Vagina (tissue), 2 donors: ENCODE measurements at places on chromosomes 13 and 19. TPM values are rescaled to one million over a fixed set of nuclear protein-coding genes. Genes with fewer than 3 reads are reported as not detected.

The ELANE gene
- not detected for total RNA-seq

DNA sequence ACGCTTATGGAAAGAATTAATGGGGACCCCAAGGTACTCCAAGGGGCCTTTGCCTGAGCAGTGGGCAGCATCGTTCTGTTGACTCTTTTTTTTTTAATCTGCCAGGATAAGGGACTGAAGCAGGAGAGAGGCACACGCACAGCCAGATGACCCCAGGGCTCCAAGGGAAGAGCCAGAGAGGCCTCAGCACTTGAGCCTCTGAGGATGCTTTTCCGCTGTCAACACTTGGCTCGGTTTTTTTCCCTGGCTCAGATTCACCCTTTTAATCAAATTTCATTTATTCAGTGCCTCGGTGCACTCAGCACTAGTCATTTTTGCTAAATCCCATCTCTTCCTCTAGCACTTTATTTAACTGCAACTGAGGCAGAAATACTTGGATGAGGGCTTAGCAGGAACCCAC is 226.3 kb downstream of the FGF9 start:
- no peak for DNase-seq

DNA sequence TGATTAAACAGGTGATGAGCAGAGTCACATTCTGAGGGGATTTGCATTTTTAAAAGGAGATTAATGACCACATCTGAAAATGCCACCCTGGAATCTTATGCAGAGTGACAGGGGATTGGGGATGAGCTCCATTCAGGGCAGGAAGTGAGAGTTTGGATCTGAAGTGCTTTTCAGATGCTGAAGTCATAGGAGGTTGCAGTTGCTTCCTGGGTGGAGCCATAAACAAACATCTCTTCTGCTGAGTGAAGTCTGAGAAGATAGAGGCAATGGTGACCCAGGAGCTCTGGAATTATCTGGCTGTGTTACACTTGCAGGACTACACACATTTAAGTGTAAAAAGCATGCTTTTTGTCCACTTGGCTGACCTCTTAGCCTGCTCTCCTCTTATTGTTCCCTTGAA is 51.4 kb upstream of the PSG8 start:
- no peak for DNase-seq

- DNase-seq, result no peak
Measured at GRCh38 chr13:52775511-52775910, 35.9 kb upstream of the CNMD start.

DNA sequence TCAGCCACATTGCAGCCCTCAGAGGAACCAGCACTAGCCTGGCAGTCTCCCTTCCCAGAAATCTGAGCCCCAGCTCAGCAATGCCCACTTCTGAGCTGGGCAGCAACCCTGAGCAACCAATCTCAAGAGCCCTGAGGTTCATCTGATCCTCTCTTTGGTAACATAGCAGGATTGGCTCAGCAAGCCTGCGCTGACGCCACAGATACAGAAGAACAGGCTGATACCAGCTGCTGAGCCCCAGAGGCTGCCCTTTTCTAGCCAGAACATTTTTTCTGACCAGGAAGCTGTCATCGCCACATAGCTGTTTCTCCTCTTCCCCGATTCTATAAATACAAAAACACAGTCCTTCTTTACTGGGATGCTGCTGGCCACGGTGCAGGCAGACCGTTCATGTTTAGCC is 59.8 kb downstream of the TRPM4 start:
- no peak for DNase-seq

DNA sequence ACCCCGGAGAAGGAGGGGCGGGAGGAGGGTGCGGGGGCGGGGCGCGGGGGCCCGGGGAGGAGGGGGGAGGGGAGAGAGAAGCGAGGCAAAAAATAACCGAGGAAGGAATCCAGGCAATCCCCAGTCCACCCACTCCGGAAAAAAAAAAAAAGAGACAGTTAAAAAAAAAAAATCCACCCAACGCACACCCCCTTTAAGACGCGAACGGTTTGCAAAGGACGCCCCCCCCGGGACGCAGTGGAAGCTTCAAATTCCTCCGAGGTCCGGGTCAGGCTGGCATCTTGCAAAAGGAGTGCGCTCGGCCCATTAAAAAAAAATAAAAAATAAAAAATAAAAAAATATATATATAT is at the start of gene CACNA1A:
Gene CACNA1A, minus strand, starts transcription at position 9 of the 350 bp plus-strand sequence. CDS start 255 bp downstream, outside the sequence.
- DNase-seq, result no peak

GRCh38 chr13:79490326-79490725 is 9.4 kb downstream of the NDFIP2 start:
- DNase-seq, result no peak

The MYO1F gene
- 20.4 TPM for total RNA-seq

- no peak for DNase-seq
Measured at GRCh38 chr13:49343255-49343654, 95.5 kb downstream of the CDADC1 start.

DNA sequence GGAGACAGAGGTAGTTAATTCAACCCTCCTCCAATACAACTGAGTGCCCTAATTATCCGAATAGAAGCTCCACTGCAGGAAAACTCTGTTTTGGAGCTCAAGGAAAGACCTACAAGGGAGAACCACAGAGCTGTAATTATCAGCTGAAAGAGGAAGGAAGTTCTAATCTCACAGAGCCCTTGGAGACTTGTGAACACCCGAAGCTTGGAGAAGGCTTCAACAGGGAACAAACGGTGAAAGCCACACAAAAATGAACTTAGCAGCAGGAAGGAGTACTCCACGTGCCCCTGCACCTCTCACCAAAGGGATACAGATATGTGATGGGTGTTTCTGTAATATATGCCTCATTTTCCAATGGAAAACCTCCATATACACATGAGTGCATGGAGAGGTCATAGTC is 61.1 kb downstream of the IRS2 start:
- DNase-seq, result no peak

DNA sequence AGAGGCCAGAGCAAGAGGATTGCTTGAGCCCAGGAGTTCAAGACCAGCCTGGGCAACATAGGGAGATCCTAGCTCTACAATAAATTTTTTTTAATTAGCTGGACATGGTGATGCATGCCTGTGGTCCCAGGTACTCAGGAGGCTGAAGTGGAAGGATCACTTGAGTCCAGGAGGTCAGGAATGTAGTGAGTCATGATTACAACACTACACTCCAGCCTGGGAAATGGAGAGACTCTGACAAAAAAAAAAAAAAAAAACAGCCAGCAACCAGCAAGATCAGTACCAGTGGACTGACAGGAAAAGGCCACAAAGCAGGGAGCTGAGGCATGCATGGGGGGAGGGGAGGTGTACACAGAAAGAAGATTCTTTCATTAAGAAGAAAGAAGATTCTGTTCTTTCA is 52.7 kb upstream of the RFXAP start:
- DNase-seq, result no peak

The GSX1 gene
- total RNA-seq, result not detected

- no peak for DNase-seq
Measured at GRCh38 chr13:43232873-43233265, 209.5 kb downstream of the DNAJC15 start.

GRCh38 chr13:107210723-107211030 is 642.7 kb upstream of the ARGLU1 start:
- no peak for DNase-seq
